ENCODE measurements at places on chromosomes 7 and 10.
A peak's percentile ranks its signal among the peaks of the same experiment; 100 is the strongest.

DNA sequence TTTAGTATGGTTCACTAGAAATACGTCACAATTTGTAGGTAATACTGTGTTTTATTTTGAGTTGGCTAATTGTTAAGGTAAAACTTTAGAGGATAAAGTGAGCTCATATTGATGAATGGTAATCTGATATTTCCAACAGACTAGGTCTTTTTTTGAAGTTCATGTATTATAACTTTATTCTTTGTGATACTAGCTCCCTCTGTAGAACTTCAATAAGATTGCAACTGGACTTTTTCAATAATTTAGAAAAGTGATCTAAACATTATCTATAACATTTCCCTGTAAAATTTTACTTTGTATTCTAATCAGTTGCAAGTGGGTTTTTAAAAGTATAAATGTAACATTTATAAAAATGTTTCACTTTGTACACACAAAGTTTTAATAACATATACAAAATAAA, 83.5 kb downstream of the ADK start:
- DNase-seq, result no peak

- DNase-seq, result no peak
Observed at GRCh38 chr7:99679032-99679399, 780 bp downstream of the CYP3A5 start.

DNA sequence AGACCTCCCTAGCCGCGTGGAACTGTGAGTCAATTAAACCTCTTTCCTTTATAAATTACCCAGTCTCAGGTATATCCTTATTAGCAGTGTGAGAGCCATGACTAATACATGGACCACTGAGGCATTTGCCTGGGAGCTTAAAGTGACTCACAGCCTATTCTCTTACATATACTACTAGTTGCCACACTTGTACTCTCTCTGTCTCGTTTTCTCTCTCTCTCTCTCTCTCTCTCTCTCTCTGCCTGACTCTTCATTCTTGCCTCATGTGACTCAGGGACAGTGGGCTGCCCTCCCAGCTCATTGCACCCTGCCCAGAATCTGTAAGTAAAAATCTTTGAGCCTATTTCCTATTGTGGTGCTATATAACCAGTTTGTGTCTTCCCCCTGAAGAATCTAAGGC, 238.5 kb upstream of the MAGI2 start:
- peak; percentile 79 for DNase-seq

GRCh38 chr10:74543276-74543675, 283.1 kb upstream of the KAT6B start:
- DNase-seq, result no peak

GRCh38 chr7:5484921-5485320, 61.3 kb upstream of the TNRC18 start:
- no peak for DNase-seq

GRCh38 chr7:151456276-151456675, 16.3 kb upstream of the CRYGN start:
- no peak for DNase-seq

- DNase-seq, result peak; percentile 27
Observed at GRCh38 chr10:102643336-102644065, 778 bp upstream of the TRIM8 start.

DNA sequence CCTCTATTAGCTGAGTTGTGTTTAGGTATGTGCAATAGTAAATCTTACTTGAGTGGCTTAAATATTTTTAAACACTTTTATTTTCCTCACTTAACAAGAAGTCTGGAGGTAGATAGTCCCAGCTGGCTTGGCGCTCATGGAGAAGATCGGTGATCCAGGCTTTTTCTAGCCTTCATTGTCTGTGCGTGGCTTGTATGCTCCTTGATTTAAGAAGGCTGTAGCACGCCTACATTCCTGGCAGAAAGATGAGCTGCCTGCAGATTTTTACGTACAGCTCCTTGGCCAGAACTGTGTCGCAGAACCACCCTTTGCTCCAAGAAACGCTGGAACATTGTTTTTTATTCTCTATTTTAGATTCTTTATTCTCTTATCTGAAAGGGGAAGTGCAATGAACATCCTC, 284.1 kb downstream of the KIF20B start:
- no peak for DNase-seq

DNA sequence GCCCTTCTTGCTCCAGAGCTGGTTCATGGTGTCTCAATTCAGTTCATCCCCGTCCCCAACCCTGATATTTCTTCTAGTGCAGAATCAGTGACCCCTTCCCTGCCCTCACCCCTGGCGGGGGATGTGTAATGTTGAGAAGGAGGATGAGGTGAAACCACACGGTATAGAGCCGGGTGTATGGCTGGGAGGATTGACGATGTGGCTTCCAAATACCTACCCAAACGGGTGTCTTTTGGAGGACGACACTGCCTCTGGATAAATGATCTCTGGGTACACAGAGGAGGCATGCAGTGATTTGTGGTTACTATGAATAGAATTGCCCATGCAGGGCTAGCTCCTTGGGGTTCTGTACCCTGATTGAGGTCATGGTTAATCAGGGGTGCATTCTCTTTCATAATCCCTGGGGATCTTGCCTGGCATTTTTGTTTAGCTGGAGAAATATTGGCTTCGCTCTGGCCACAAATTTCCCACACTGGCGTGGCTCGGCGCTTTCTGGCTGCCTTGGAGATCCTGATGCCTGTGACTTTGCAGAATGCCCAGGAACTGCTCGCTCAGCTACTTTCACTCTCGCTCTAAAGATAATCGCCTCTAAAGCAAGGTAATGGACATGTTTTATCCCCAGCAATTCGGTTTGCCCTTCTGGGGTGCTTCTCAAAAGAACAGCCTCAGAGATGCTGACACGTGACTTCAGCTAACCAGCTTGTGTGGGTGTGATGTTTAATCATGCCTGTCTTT, 89.2 kb downstream of the RBM20 start:
- DNase-seq, result no peak

DNA sequence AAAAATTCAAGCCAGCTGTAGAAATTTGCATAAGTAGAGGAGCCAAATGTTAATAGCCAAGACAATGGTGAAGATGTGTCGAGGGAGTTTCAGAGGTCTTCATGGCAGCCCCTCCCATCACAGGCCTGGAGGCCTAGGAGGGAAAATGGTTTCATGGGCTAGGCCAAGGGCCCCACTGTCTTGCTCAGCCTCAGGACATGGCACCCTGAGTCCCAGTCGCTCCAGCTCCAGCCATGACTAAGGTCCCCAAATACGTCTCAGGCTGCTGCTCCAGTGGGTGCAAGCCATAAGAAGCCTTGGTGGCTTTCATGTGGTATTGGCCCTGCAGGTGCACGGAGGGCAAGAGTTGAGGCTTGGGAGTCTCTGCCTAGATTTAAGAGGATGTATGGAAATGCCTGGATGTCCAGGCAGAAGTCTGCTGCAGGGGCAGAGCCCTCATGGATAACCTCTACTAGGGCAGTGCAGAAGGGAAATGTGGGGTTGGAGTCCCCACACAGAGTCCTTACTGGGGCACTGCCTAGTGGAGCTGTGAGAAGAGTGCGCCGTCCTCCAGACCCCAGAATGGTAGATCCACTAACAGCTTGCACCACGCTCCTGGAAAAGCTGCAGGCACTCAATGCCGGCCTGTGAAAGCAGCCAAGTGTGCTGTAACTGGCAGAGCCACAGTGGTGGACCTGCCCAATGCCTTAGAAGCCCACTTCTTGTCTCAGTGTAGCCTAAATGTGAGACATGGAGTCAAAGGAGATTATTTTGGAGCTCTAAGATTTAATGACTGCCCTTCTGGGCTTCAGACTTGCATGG, 19.2 kb downstream of the TBATA start:
- no peak for DNase-seq

DNA sequence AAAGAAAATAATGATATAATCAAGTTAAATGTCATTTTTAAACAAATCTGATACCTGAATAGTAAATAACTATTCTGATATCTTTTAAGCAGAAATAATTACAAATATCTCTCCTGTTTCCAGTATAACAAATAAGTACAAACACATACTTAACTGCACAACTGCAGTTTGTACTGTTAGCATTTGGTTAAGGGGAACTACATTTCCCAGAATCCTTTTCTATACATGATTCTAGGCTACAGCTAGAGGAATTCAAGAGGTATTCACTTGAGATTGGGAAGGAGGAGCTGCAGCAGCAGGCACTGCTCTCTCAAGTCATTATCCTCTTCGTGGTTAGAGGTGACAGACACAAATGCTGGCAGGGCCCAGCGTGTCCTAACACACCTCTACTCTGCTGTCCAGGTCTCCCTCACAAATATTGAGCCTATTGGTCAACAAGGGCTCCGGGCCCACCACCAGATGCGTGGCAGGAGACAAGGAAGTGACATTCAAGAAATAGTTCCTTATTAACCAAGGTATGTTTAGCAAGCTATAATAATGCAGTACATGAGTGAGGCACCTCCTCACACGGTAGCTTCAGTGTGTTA, 255.1 kb upstream of the MKLN1 start:
- DNase-seq, result no peak

DNA sequence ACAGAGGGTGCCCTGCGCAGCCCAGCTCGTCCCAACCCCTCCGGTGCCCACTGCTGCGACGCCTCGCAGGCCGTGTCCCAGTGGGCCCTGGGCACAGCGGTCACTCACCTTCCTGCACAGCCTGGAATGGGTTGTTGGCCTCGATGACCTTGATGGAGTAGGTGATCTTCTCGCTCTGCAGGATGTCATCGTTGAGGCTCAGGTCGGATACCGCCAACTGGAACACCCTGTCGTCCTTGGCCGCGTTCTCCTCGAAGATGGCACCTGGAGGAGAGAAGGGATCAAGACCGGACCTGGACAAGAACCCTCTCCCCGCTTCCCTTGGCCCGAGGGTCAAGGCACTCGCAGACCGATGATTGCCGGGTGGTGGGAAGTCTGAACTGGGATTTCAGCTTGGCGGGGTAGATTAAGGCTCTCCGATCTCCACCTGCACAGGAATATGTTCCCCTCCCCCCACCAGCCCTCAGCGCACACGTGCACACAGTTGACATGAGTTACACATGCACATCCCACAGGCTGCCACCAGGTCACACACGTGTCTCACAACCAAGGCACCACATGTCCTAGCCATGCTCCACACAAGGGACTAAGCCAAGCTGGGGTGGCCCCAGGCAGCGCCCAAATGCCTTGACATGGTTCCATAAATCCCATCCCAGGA, 2.6 kb downstream of the GRID1 start:
- no peak for DNase-seq

- DNase-seq, result peak; percentile 1
Observed at GRCh38 chr7:24290004-24290641, 6.1 kb downstream of the NPY start.

DNA sequence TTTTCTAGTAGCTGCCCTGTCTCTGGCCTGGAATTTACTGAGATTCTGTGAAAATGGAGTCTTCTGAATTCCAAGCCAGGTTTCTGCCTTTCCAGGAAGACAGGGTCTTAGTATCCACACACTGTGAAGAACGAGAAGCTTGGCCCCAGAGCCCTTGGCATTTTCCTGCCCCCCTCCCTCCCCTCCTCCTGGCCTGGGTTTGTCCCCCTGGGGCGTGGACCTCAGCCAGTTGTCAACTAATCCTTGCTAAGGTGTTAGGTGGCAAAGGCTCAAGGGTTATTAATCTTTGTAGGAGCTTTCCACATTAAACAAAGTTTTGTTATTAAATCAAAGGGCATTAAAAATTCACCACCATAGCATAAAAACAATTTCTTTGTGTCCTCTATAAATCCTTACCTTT, 329.5 kb downstream of the RNLS start:
- no peak for DNase-seq

DNA sequence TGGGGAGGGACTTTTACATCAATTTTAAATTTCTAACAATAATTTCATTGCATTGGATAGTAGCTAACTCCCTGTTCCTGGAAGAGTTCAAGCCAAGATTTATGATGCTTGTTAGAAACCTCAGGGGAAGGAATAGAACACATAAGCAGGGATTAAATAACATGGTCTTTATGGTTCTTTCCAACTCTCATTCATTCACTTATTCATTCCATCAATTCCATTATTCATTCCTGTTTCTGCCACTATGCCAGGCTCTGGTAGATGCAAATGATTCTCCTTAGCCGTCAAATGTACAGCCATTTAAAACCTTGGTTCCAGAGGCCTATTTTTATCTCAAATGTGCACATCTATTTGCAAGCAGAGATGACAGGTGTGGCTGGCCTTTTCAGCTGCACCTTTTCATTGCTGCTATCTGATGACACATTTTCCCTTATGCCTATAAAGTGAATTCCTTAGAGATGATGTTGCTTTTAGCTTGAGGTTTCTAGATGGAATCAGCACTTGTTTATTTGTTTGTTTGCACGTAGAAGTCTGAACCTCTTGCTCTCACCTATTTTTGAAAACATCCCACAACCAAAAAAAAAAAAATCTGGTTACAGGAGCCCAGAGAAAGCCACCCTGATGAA, 205.7 kb upstream of the IGFBP3 start:
- DNase-seq, result no peak

DNA sequence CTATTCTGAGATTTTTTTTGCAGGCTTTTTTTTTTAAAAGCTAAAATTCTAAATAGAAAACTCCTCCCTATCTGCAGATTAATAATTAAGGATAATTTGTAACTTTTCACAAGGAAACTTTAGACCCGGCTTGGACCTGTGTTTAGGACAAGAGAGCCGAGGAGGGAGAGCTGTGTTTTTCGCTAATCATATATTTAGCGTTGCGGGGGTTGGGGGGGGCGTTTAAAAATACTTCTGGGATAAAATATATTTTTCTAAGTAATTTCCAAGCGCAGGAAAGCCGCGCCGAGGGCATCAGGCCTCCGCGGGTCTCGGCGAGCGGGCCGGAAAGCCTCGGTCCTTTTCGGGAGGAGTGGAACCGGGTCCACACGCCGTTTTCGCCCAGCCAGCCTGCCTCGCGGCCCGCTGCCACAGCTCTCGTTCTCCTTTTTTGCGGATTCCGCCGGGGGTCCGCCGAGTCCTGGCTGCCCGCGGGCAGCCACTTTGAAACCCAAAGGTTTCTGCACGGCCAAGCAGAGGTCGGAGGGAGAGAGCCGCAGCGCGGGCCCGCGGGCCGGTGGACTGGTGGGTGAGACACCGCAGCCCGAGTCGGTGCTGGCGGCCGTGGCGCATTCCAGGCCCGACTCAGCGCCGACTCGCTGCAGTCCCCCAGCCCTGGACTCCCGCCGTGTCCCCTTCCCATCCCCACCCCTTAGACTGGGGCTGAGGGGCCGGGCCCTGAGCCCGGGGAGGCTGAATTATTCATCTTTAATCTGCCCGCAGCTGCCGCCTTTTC, 2.3 kb downstream of the PAX2 start:
- DNase-seq, result no peak
